ENCODE measurements at places on chromosomes 3 and 15.

- no peak for DNase-seq
Measured at GRCh38 chr15:76988867-76989780, 5.8 kb upstream of the PSTPIP1 start.

DNA sequence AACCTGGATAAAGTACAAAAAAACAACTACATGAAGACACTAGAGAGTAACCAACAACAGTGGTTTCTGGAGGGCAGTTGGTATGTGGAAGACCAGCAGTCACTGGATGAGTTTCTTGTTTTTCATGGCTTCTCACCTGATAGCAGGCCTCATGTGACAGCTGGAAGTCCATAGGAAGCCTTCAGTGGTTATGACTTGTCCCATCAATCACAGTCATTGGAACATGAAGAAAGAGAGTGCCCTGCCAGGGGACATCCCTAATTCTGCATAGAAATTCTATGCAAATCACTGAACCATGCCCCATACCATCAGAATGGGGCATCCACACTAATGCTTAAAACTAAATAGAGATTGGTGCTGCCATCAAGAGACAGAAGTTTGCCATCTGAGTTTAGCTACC lies 81.6 kb downstream of the AKAP13 start:
- no peak for DNase-seq

DNA sequence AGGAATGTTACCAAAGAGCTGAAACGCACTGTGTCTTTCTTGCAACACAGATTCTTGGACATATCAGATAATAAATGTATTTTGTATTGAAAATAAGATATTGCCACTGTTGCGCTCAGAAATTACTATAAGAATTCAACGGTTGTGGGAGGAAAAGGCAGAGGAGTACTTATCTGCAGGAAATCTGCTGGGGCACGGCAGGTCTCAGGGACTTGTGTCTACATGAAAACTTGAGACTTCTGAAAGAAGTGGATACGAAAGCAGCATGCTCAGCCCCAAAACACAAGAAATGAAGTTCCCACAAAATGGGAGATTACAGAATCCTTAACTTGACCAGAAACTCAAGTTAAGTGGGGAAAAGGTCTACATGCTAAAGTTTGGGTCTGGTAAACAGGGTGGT lies 86.5 kb downstream of the IGSF11 start:
- no peak for DNase-seq

DNA sequence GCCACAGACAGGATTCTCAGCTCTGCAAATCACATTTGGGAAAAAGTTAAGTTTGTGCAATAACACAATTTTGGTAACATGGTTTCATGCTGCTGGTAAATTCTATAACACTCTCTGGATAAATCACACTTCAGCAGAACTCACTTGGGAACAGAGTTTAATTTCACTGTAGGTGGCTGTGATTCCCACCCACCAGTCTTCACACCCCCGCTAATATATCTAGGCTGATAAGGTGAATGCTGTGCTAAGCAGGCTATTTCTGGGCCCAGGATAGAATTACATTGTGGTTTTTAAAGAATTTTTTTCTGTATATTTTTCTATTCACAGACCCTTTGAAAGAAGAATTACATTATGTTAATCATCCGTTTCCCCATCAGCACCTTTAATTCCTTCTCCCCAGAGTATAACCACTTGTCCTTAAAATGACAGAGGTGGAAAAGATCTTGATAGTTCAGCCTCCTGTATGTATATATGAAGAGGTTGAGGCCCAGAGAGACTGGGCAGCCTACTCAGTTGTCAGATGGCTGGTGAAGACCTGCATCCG lies 22.9 kb downstream of the MAP2K1 start:
- DNase-seq: no peak

DNA sequence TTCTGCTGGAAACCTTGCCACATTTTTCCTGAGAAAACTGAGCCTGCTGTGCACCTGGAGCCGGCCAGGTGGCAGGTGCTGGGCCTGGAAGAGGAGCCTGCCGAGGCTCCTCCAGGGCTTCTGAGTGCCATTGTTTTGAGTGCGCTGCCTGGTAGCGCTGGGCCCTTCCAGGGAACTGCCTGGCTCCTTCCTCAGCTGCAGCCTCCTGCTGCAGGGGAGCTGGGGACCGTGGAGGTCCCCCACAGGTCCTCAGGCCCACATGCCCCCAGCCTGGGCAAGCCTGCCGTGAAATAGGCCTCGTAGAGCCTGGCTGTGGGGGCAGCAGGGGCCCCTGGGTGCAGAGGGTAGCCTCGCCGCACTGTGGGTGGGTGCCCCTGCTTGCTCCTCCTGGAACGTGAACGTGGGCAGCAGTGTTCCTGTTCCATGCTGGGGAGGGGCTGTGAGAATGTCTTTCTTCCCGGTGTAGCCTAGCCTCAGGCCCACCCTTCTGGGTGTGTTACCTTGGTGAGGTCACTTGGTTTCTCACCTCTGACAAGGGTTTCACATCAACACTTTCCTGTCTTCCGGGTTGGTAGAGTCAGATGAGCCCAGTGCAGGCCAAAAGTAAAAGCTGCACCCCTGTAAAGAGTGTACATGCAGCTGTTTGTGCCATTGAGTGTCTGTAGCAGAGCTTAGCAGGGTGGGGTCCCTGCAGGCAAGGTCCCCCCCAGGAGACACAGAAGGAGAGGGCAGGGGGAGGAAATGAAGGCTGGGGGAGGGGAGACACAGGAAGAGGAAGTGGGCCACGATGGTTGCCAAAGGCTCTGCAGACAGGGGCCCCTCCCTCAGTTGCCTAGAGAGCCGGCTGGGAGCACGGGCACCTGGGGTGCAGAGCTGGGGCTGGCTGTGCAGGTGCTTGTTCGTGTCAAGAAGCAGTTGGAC lies 34.5 kb downstream of the KLF13 start:
- DNase-seq: no peak

- no peak for DNase-seq
Measured at GRCh38 chr3:138818185-138818860, 16.4 kb downstream of the PIK3CB start.

- no peak for DNase-seq
Measured at GRCh38 chr3:180959691-180960090, 29.8 kb downstream of the DNAJC19 start.

- DNase-seq: no peak
Measured at GRCh38 chr3:11482021-11482420, 161.7 kb downstream of the VGLL4 start.

GRCh38 chr3:147161833-147162232 lies 244.5 kb downstream of the ZIC4 start:
- no peak for DNase-seq

DNA sequence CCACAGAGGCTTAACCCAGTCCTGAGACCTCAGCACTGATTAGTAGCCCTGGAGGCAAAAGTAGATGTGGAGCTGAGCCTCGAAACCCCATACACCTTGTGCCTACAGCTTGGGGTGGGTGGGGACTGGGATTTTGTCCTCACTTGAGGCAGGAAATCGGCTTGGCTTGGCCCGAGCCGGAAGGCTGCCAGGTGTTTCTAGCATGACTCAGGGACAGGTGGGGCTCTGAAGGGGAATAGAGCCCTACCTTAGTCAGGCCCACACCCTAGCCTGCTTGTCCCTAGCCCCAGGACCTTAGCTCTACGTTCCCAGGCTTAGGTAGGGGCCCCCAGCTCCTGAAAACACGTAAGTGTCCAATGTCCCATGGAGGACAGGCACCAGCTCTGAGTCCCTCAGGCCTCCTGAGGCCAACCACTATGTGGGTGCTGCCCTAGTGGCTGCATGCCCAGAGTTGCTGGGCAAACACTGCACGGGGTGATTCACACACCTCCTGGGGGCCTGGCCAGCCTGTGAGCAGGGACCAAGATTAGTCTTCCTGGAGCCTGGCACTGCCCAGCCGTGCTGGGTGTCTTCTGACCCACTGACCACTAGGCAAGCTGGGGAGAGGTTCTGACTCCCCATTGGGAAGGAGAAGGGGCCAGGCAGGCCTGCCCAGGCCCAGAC lies 3.1 kb downstream of the MST1R start:
- DNase-seq: no peak

DNA sequence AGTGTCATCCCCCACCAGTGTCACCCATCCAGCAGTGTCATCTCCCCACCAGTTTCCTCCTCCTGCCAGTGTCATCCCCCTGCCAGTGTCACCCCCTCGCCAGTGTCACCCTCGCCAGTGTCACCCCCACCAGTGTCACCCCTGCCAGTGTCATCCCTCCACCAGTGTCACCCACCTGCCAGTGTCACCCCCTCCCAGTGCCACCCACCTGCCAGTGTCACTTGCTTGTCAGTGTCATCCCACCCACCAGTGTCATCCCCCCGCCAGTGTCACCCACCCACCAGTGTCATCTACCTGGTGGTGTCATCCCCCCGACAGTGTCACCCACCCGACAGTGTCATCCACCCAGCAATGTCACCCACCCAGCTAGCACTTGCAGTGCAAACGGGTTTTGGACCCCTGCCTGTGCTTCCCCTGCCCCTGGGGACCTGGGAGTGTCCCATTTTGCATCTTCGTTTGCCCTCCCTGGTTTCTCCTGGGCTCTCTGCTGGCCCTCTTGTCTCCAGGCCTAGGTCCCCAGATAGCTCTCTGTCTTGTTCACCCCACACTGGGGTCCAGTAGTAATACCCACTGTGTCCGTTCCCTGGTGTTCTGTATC lies 99.8 kb upstream of the PRR20G start:
- DNase-seq: no peak

GRCh38 chr15:78923015-78923414 lies 21.8 kb downstream of the CTSH start:
- DNase-seq: no peak

- no peak for DNase-seq
Measured at GRCh38 chr15:100438570-100438969, 90.2 kb downstream of the CERS3 start.

GRCh38 chr3:189496375-189497138 lies 134.6 kb upstream of the TP63 start:
- no peak for DNase-seq

GRCh38 chr15:69305204-69305931 lies 6.7 kb downstream of the PAQR5 start:
- DNase-seq: no peak
